CD4-positive, alpha-beta T cell treated with Interleukin-6 for 4 hours (primary cell): ENCODE measurements at places on chromosomes 3 and 15.
A peak's percentile ranks its signal among the peaks of the same experiment; 100 is the strongest.

DNA sequence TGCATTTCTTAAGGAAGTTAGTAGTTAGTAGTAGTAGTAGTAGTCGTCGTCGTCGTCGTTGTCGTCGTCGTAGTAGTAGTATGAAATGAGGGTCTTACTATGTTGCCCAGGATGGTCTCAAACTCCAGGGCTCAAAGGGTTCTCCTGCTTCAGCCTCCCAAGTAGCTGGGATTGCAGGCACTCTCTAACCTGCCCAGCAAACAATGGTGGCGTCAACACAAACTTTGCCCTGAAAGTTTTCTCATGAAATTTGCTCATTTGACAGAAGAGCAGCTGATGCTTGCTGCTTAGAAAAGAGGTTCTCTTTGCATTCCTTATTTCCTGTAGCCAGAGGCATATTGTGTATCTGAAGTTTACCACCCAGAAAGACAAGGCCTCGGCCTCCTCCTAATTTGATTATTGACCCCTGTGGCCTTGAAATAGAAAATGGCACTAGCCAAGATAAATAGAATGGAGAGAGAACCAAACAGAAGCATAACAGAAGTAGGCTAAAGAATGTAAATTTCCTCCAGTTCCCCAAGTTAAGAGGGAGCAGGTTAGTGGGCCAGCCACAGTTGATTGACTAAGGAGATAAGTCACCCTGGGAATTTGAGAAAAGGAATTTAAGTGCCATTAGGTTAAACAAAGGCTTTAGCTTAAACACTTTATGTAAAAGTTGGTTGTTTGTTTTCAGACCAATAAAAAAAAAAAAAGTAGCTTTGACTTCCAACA is 166.2 kb upstream of the ROBO2 start:
- no peak for DNase-seq

GRCh38 chr15:71648095-71648494 is 162.3 kb upstream of the NR2E3 start:
- DNase-seq, result no peak

DNA sequence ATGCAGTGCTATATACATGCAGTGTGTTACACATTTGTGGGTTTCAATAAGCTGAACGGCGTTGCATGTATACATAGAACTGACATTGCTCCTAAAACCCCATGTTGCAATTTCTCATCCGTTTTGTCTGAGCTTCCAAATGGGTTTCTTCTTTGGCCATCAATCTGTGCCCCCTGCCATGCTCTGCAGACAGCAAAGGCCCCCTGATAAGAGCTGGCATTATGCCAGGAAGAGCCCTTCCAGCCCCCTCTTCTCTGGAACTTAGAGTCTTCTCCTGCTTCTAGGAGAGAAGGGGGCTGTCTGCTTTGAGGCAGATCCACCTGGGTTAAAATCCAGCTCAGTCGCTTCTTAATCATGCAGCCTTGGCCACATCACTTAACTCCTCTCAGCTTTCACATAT is 254.0 kb downstream of the SLCO3A1 start:
- DNase-seq, result no peak

DNA sequence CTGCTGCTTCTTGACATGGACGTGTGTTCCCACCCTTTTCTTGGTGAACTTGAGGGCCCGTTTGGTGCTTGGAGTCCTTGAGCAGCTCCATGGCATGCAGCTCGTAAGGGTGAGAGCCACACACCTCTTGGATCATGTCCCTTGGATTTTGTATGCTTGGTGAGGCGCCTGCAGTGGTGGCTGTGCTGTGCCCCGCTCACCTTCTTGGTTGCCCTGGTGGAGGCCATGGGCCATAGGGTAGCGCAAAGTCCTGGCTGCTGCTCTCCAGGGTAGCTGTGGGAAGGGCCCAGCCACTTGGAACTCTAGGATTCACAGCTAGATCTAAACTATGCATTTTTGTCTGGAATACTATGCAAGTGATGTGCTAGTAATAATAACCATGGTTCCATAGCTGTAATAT is 26.7 kb upstream of the DPPA4 start:
- no peak for DNase-seq

DNA sequence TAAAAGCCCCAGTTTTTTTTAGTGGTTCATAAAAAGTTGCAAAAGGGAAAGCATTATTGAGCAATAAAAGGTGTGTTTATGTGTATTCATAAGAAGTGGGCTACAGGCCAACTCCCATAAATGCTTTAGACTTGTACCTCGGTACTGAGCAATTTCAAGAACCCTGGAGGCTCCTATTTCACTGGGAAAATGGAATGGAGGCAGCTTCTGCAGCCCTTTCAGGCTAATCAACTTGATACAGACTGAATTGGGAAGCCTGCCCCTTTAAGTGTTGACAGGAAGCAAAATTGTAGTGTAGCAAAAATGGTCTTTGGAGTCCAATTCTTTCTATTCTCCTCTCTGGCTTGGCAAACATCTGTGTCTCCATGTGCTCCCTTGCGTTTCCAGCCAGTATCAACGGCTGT is 118.8 kb downstream of the ECT2 start:
- DNase-seq, result no peak

DNA sequence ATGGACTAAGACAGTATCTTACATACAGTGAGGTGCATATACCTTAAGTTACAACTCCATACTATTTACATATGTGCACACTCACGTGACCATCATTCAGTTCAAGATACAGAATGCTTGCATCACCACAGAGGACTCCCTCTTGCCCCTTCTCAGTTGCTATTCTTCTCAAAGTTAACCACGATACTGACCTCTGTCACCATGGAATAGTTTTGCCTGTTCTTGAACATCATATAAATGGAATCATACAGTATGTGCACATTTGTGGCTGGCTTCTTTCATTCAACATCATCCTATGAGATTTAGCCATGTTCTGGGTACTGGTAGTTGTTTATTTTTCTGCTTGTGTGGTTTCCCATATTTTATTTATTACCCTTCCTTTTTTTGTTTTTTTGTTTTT is 10.4 kb upstream of the ZSCAN2 start:
- DNase-seq, result no peak

DNA sequence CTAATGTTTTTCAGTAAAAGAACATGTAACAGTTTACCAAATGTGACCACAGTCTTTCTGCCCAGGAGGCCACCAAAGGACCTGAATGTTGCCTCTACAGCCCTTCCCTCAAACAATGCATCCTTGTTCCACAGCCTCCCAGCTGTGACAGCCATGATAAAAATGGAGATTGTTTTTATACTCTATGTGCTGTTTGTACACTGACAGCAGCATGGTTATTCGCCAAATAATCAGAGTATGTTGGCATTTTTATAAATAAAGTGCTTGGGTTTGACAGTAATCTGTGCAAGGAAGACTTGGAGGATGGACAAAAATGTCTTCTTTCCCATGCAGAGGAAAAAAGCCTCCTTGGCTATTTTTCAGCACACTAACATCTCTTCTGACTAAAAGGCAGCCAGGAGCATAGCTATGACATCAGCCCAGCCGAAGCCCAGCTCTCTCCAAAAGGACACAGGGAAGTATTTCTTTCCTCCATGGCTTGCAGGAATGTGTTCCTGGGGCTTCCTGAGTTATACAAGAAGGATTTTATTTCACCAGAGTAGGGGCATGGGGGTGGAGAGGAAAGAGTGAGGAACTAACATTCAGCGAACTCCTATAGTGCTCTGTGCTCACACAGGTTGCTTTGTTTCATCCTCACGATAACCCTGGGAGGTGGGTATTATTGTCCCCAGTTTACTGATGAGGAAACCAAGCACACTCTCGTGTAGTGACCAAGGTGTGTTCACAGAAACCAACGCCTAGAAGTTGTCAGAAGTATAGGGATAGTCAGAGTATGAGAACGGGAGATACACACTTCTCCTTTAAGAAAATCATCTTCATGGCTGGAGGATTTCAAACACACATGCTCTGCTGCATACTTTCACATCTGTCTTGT is 339.7 kb downstream of the MECOM start:
- DNase-seq, result no peak

- DNase-seq, result peak; percentile 46
Observed at GRCh38 chr3:152299249-152299976, 30.7 kb downstream of the MBNL1 start.

DNA sequence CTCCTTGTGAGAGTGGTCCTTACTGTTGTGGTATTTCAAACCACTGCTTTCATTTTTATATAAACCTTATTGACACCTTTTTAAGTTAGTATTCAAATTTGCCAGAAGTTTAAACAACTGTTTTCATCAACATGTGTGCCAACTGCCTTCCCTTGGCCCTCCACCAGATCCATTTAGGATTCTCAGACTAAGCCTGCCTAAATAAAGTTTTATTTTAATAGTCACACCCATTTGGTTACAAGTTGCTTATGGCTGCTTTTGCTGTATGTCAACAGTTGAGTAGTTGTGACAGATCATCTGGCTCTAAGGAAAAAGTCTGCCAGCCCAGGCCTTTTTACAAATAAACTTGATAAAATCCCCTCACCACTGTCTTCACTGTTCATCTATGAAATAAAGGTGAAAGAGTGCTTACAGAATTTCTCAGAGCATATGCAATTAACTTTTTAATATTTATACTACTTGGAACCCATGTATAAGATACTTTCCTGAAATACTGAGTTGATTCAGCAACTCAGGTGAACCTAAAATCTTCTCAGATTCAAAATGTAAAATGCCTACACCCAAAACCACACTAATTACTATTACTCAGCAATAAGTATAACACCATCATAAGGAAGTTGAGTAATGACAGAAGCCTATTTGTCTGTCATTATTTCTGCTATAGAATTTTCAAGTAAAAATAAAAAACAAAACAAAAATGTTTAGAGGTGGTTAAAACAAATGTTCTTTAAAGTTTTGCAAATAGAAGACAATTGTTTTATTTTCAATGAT is 35.1 kb downstream of the PEAK1 start:
- DNase-seq, result no peak

- DNase-seq, result no peak
Observed at GRCh38 chr3:115834068-115834467, 210.8 kb downstream of the GAP43 start.

GRCh38 chr3:47407896-47408838 is 27.3 kb downstream of the PTPN23 start:
- no peak for DNase-seq

GRCh38 chr3:144429719-144430121 is 458.1 kb downstream of the DIPK2A start:
- DNase-seq, result no peak

GRCh38 chr15:77717333-77717990 is 84.8 kb upstream of the LINGO1 start:
- no peak for DNase-seq

DNA sequence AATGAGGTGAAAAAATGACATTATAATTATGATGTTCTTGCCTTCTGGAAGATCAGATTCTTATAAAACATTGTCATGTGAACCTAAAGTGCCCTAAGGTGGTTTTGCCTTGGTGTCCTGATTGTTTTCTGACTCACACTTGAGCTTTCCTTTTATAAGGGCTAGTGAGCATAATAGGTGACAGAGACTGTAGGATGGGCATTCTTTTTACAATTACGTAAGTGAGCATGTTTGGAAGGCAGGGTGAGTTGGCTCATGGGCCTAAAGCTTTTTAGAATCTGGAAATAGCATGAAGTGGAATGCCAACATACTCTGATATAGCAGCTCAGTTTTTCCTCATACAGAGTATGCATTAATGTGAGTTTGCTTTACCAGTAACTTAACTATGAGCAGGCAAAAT is 41.2 kb downstream of the CRYBG3 start:
- no peak for DNase-seq

- no peak for DNase-seq
Observed at GRCh38 chr3:189096092-189096491, 75.7 kb upstream of the TPRG1 start.

DNA sequence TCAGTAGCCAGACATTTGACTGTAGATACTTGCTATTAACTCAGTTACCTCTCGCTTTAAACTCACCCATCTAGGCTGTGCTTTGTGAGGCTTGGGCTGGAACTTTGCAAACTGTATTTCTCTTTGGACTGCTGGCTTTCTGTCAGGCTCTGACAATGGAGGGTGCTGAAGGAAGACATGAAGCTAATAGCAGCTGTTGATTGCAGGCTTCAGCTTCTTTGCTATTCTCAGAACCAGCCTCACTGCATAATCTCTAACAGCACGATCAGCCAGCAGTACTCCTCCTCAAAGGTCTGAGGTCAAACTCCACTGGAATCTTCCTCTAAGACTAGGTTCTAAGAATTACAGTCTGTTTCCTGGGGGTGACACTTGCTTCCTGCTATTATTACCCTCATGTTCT is 295.6 kb downstream of the ZBBX start:
- DNase-seq, result no peak

DNA sequence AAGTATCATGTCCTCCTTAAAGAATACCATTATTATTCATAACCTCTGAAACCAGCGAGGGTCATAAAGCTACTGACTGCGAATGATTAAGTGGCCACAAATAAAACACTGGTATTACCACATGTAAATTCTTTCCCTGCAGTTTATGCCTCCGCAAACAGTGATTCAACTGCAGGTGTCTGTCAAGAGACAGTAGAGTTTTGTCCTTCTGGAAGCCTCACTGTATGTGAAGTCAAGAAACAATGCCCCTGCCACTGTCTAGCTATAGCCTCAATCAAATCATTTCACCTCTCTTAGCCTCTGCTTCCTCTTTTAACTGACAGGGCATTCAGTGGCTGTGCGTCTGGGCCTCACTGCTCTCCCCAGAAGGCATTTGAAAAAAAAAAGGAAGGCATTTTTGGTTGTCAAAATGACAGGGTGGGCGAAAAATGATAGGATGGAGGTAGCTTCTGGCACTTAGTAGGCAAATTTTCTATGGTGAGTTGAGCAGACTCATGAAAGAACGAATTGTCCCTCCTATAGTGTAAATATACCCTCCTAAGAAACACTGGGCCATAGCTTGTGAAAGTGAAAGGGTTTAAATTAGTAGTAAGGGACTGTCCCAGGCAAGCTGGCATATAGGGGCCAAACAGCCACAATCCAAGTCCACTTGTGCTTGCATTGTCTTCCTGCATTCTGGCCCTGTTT is 66.7 kb downstream of the FILIP1L start:
- no peak for DNase-seq

DNA sequence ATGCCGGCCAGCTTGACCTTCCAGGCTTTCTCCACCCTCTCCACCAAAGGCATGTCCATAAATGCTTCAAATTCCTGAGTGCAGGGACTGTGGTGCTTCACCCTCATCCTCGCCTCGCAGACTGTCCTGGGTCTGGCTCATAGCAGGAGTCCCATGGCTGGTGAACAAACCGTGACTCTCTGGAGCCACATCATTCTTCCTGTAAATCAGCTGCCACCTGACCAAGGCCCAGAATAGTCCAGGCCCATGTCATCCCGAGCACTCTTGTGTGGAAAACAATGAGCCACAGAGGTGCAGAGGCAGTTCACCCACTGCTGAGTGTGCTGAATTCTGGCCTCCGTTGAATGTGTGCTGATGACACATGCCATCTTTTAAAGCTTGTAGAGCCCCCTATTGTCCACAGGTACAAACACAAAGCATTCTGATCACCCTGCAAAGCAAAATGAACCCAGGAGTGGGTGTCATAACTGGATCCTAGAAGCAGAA is 68.6 kb downstream of the ABHD5 start:
- DNase-seq, result no peak

GRCh38 chr3:8954938-8955763 is 8.1 kb downstream of the RAD18 start:
- DNase-seq, result no peak

GRCh38 chr3:119774444-119774843 is 7.5 kb upstream of the NR1I2 start:
- no peak for DNase-seq

GRCh38 chr3:104279617-104280016 is 1087.1 kb upstream of the ALCAM start:
- no peak for DNase-seq

- no peak for DNase-seq
Observed at GRCh38 chr3:61425356-61425755, 136.0 kb upstream of the PTPRG start.
